ENCODE measurements at places on chromosomes 6 and 20. TPM values are rescaled to one million over a fixed set of nuclear protein-coding genes. Genes with fewer than 3 reads are reported as not detected.

The CDYL gene
- 60.6 TPM for total RNA-seq

DNA sequence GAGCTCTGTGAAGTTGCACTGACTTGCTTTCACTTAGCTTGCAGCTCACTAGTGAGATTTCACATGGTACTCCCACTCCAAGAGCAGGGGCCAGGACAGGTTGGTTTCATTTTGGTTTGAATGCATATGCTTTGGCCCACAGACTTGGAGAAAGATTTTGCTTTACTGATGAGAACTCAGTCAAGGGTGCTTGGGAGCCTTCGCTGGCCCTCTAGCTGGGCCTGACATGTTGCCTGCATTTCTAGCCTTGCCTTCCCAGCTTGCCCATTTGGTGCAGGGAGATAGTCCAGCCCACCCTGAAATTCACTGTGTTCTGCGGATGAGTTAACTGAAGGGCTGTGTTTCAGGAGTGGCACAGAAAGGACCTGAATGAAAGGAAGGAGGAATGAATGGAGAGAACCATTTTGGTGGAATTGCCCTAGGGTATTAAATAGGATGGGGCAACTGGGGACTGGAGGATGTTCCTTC is 1.9 kb downstream of the SGK1 start:
- no peak for DNase-seq

GRCh38 chr20:36085686-36086267 is 68.8 kb upstream of the EPB41L1 start:
- DNase-seq: no peak

DNA sequence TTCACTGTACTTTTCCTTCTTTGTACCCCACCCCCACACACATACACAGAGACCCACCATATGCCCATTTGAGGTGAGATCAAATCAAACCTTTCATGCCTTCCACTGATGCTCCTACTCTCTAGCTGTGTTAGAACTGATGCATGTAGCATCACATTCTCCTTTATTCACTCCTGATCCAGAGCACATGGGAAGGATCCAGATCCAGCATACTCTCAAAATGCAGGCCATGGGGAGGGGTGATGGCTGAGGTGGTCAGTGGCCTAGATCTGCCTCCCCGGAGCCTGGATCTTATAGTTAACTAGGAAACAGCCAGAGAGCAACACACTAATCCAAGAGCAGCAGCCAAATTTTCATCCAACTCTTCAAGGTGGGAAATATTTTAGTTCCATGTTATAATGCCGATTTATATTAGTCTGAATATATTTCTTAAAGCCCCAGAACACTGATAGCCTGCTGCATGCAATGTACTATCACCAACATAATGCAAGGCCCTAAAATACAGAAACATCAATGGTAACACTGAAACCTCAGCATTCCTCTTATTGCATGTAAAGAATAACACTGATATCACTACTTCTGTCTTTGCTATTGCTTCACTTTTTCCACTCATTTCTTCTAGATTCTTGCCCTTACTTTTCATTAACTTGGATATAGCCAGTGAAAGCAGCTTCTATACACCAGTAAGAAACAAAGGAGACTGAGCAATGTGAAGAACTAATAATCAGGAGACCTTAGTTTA is 126.8 kb upstream of the BEND6 start:
- no peak for DNase-seq

The SGK2 gene
- 1.6 TPM for total RNA-seq

DNA sequence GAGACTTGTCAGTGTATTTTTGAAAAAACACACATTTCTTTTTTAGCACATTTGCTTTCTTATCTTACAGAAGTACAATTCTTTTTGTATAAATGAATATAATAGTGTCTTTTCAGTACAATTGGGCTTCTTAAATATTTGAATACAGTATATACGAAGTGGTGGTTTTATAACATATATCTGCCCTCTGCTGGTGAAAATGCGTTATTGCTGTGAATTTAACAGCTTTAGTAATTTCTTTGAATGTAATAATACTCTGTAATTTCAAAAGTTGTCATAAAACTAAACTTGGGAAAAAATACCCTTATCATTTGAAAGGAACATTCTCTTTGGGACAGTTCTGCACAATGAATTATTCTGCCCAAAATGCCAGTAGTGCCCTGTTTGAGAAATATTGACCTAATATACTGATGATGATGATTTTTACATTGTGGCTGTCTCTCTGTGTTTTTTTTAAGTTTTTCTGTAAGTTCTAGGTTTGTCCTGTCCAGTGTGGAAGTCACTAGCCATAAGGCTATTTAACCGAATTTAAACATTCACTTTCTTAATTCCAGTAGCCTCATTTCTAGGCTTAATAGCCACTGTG is 19.0 kb downstream of the SMAP1 start:
- no peak for DNase-seq

The TUBB1 gene
- not detected for total RNA-seq
